ENCODE measurements at places on chromosomes 1 and 21. TPM values are rescaled to one million over a fixed set of nuclear protein-coding genes. Genes with fewer than 3 reads are reported as not detected.
A peak's percentile ranks its signal among the peaks of the same experiment; 100 is the strongest.

DNA sequence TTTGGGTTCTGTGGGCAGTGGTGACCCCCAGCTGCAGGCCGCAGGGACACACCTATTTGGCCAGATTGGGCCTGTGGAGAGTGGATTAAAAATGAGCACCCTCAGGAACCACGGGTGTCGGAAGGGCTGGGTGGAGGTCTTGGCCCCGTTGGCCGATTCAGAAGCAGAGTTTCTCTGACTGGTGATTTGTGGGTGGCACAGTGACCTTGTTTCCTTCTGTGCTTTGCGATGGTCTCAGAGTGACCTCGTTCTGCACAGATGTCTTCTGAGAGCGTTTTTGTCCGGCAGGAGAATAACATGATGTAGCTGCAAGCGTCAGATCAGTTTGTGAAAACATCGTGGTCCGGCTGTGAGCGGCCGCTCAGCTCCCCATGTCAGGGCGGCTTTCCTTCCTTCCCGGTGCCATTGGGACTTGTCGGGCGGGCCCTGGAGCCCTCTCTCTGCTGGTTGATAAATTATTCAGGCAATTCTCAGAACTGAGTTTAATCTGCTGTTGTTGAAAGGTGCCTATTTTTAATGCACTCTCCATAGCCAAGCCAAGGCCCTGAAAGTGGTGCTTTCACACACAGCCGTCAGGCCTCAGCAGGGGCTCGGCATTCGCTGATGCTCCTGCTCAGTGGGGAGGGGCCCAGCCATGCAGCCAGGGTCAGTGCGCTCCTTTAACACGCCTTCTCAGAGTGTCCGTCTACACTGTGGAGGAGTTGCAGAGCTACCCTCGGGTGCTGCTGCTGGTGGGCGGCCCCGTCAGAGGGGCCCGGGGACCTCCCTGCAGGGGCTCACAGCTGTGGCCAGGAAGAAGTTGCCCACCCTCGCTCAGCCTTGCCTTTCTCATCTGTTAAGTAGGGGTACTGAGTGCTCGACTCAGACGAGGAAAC, 26.8 kb downstream of the TRPM2 start:
- DNase-seq: no peak

GRCh38 chr1:94524531-94524930, 17.0 kb downstream of the F3 start:
- DNase-seq: no peak

TCHH gene
- not detected for polyA plus RNA-seq

S100A2 gene
- polyA plus RNA-seq: 2.2 TPM

- DNase-seq: peak; percentile 27
These were observed 7.3 kb upstream of the FABP3 start for GRCh38 chr1:31380181-31380580.

PRAMEF1 gene
- not detected for polyA plus RNA-seq

Data from heart right ventricle (tissue), 16 donors.